NCI-H1694 treated with DMSO at 0.1 percent for 48 hours (cell line): ENCODE measurements at places on chromosomes 11 and 22.

- no peak for DNase-seq
Measured at GRCh38 chr11:74678041-74678440, 53.2 kb downstream of the CHRDL2 start.

GRCh38 chr11:130390071-130390758, 38.2 kb downstream of the ADAMTS8 start:
- peak; percentile 7 for DNase-seq

- no peak for DNase-seq
Measured at GRCh38 chr22:45472426-45472825, 30.3 kb upstream of the FBLN1 start.

- no peak for DNase-seq
Measured at GRCh38 chr22:39675947-39676346, 105.4 kb downstream of the CACNA1I start.

GRCh38 chr11:72584939-72585597, 89.2 kb downstream of the PDE2A start:
- no peak for DNase-seq

DNA sequence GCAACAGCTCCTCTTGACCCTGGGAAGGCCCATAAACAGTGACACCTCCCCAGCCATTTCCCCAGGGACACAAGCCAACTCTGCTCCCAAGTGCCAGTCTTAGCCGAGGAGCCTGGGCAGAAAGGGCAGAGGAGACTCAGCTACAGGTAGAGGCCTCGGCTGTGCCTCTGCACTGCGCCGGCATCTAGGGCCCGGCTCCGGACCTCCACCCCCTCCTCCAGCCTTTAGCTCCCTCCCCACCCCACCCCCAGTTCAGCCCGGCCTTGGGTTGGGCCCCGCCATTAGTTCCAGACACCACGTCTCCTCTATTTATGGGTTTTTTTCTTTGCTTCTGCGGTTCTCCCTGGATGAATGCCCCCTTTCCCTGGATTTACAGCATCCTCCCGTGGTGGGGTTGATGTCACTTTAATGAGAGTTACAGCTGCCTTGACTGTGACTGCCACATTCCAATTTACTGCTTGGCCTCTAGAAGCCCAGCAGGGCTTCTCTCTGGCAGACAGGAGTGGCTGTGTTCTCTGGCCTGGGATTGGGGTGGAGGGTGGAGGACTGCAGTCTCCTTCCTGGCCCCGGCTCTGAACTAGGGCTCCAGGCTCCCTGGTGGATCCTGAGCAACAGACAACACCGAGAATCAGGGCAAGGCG, 13.5 kb upstream of the OAF start:
- no peak for DNase-seq

GRCh38 chr22:42258126-42258525, 12.3 kb downstream of the TCF20 start:
- DNase-seq = no peak

DNA sequence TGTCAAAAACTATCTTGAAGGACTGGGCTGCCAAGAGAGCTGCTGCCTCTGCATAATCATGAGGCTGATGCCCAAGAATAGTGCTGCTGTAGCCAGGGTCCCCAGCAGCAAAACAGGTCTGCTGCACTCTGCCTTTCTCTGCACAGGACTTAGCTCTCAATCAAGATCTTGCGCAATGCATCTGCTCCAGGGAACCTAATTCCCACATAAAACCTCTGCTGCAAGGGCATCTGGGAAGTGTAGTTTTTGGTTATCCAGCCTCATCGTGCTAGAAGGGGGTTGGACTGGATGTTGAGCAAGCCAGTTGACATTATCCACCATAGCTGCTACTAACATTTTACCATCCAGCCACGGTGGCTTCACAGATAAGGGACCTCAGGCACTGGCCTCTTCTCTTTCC, 192.7 kb downstream of the C11orf91 start:
- no peak for DNase-seq

DNA sequence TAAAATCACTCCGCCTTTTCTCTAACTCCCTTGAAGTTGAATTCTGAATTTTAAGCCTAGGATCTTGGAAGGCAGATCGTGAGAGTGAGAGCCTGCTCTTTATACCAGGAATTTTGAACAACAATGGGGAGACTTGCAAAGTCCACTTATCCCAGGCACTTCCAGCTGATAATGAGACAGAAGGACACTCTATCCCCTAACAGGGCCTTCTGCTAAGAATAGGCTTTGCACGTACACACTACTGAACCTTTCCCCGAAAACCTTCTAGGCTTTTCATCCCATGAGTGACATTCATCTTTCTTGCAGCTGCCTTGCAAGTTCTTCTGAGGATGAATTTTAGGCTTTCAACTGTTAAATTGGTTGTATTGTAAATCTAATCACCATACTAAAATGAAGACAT, 44.0 kb upstream of the WT1 start:
- DNase-seq = no peak

- DNase-seq = no peak
Measured at GRCh38 chr11:113168354-113169342, 145.7 kb upstream of the TTC12 start.

DNA sequence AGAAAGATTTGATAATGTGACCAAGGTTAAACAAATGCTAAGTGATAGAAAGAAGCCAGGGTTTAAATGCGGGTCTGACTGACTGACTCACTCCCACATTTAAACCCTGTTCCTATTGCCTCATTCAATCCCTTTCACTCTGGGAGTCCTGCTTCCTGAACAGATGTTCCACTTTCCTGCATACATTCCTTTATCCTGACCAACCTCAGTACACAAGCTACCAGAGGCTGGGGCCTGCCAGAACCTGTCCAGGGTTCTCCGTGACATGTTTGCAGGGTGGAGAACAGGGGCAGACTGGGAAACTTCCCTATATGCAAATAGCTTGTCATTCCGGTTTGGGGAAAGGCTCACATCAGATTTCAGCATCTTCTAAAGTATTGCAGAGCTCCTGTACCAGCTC, 3.0 kb upstream of the ANKK1 start:
- DNase-seq = peak; percentile 26

- no peak for DNase-seq
Measured at GRCh38 chr11:73921180-73921579, 29.6 kb upstream of the DNAJB13 start.

- no peak for DNase-seq
Measured at GRCh38 chr11:102064316-102064715, 17.1 kb downstream of the CFAP300 start.

GRCh38 chr22:44933666-44934453, 75.9 kb downstream of the PHF21B start:
- no peak for DNase-seq

GRCh38 chr11:75543806-75544205, 18.1 kb upstream of the GDPD5 start:
- no peak for DNase-seq

- no peak for DNase-seq
Measured at GRCh38 chr11:131668500-131669400, 298.3 kb downstream of the NTM start.

DNA sequence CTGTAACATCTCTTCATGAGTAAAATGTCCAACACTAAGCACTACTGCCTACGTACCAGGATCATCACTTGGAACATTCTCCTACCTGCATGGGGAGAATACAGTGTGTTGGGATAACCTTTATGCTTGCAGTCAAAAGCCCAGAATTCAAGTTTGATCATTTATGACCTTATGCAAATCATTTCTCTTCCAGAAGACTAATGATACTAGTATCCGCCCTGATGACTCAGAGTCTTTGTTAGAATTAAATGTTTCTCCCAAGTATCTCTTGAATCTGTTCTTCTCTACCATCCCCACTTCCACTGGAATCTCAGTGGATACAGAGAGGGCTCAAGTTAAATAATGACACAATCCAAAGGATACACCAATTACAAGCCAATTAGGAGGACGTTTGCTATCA, 12.4 kb downstream of the MAJIN start:
- DNase-seq = no peak

GRCh38 chr11:106939157-106939556, 79.1 kb downstream of the GUCY1A2 start:
- no peak for DNase-seq
